ENCODE measurements at places on chromosomes 4 and X. TPM values are rescaled to one million over a fixed set of nuclear protein-coding genes. Genes with fewer than 3 reads are reported as not detected.

GRCh38 chrX:70433848-70434351 lies 10.7 kb upstream of the DLG3 start:
- H3K36me3 ChIP-seq, result no peaks in the 10 kb centered on the region
- peak; percentile 83 for DNase-seq
- peak overlapping the region; percentile 86 for H3K4me3 ChIP-seq
- H3K4me1 ChIP-seq, result peaks cover 18% of the 10 kb centered on the region

DNA sequence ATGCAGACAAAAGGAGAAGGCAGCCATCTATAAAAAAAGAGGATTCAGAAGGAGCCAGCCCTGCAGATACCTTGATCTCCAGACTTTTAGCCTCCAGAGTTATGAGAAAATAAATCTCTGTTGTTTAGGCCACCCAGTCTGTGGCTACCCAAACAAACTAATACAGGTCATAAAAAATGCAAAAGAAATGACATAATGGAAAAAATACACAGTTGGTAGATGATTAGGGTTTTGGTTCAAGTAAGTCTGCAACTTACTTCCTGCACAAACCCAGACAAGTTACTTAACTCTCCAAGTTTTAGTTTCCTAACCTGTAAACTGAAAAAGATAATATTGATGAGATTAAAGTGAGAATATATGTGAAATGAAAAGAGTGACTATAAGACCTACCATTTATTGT lies 11.3 kb downstream of the QDPR start:
- no peaks in the 10 kb centered on the region for H3K27me3 ChIP-seq
- peaks cover 20% of the 10 kb centered on the region for H3K4me1 ChIP-seq
- DNase-seq, result no peak
- H3K36me3 ChIP-seq, result peaks cover 52% of the 10 kb centered on the region
- H3K27ac ChIP-seq, result peak overlapping the region; percentile 46

GRCh38 chrX:110915111-110915510 lies 119.5 kb upstream of the CHRDL1 start:
- no peaks in the 10 kb centered on the region for H3K4me1 ChIP-seq
- no peak overlapping the region for H3K4me3 ChIP-seq
- DNase-seq, result no peak
- no peaks in the 10 kb centered on the region for H3K27me3 ChIP-seq
- H3K27ac ChIP-seq, result no peak overlapping the region

DNA sequence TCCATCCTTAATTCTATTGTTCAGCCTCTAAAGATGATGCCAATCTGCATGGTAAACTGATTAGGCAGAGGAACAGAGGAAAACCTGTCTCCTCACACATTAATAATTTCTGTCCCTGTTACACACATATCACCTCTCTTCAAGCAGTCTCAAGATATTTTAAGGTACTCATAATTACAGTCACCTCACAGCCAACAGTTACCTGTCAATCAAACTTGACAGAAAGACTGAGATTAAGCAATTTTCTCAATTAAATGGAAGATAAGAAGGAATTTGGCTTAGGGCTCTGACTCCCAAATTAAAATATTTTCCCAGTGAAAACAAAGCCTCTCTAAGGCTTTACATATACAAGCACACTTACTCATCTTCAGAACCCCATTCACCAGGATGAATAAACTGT lies 85.2 kb downstream of the MAPK10 start:
- no peak overlapping the region for H3K4me3 ChIP-seq
- H3K4me1 ChIP-seq, result no peaks in the 10 kb centered on the region
- peaks cover 2% of the 10 kb centered on the region for H3K27me3 ChIP-seq
- H3K27ac ChIP-seq, result no peak overlapping the region
- H3K36me3 ChIP-seq, result no peaks in the 10 kb centered on the region

GRCh38 chrX:104647084-104647483 lies 81.1 kb downstream of the IL1RAPL2 start:
- H3K4me1 ChIP-seq, result no peaks in the 10 kb centered on the region
- no peak for DNase-seq
- no peak overlapping the region for H3K4me3 ChIP-seq
- H3K36me3 ChIP-seq, result no peaks in the 10 kb centered on the region
- no peak overlapping the region for H3K27ac ChIP-seq

- peaks cover 3% of the 10 kb centered on the region for H3K27me3 ChIP-seq
- DNase-seq, result no peak
- no peaks in the 10 kb centered on the region for H3K36me3 ChIP-seq
- no peak overlapping the region for H3K27ac ChIP-seq
- no peak overlapping the region for H3K4me3 ChIP-seq
Observed at GRCh38 chr4:164716901-164717300, 37.0 kb upstream of the SMIM31 start.

- H3K27ac ChIP-seq, result no peak overlapping the region
- H3K4me1 ChIP-seq, result no peaks in the 10 kb centered on the region
- H3K4me3 ChIP-seq, result no peak overlapping the region
- H3K36me3 ChIP-seq, result no peaks in the 10 kb centered on the region
Observed at GRCh38 chr4:135508006-135508714, 1306.6 kb upstream of the PABPC4L start.

Gene SLC6A14
- not detected for total RNA-seq

Gene JCHAIN
- total RNA-seq, result not detected

Gene ADH1A
- total RNA-seq, result not detected

Data from activated CD8-positive, alpha-beta T cell treated with anti-CD3 and anti-CD28 coated beads for 36 hours (primary cell).